ENCODE measurements at places on chromosomes 3 and 15.

DNA sequence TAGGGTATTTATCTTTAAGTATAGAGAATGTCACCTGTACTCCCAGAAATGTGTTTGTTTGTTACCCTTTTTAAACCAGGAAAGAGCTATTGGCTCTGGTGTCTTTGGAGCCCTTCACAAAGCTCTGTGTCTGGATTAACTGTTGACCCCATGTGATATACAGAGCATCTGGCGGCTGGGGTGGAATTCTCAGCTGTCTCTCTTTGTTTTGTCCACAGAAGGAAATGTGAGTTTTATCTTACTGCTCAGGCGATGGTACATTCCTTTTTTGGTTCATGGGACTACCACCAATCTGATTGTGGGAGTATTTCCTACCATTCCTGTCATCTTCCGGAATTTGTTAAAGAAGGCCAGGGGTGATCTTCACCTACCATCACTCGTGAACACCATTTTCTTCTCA lies 120.3 kb downstream of the AKAP13 start:
- DNase-seq: no peak

DNA sequence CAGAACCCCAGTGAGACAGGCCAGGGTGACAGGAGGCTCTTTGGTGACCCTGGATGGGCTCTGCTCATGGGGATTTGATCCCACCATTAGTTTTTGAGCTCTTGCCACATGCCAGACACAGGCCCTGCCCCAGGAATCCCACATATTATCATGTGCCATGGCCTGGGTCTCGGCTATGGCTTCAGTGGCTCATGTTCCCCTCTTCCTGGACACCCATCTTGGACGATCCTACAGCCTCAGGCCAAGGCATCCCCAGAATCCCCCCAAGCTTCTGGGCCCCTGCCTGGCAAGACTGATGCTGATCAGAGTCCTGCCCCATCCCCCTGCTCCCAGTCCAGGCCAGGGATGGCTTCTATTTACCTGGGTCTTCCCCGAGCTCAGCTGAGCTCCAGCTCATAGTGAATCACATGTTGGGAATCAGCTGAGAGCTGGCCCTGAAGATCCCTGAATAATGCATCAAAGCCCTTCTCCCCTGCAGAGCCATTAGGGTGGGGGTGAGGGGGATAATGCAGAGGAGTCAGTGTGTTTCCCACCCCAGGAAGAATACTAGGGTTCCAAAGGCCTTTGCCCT lies 50.9 kb upstream of the CHRNB4 start:
- no peak for DNase-seq

DNA sequence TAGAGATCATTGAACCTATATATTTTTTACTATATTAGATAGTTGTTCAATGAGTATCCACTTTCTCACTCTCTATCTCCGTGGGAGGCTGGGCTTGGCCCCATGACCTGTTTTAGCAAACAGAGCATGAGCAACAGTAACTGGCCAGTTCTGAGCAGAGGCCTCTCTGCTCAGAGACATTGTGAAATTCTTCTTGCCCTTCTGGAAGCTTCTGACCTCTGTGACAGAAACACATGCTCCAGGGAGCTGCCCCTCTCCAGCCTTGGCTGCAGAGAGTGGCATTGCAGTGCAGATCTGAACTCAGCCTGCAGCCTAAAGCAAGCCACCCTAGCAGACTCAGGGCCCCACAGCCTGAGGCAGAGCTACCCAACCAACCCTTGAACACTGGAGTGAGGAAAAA lies 20.5 kb downstream of the FAM240A start:
- DNase-seq: no peak

DNA sequence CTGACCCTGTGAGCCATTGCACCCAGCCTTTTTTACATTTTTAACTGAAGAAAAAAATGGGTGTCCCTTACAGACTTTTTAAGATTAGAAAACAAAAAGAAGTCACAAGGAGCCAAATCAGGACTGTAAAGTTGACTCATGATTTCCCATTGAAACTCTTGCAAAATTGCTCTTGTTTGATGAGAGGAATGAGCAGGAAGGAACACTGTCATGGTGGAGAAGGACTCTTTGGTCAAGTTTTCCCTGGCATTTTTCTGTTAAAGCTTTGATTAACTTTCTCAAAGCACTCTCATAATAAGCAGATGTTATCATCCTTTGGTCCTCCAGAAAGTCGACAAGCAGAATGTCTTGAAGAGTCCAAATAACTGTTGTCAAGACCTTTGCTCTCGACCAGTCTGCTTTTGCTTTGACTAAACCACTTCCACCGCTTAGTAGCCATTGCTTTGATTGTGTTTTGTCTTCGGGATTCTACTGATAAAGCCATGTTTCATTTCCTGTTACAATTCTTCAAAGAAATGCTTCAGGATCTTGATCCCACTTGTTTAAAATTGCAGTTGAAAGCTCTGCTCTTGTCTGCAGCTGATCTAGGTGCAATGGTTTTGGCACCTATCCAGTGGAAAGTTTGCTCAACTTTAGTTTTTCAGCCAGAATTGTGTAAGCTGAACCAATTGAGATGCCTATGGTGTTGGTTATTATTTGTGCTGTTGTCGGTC lies 369.4 kb downstream of the MAGI1 start:
- no peak for DNase-seq

DNA sequence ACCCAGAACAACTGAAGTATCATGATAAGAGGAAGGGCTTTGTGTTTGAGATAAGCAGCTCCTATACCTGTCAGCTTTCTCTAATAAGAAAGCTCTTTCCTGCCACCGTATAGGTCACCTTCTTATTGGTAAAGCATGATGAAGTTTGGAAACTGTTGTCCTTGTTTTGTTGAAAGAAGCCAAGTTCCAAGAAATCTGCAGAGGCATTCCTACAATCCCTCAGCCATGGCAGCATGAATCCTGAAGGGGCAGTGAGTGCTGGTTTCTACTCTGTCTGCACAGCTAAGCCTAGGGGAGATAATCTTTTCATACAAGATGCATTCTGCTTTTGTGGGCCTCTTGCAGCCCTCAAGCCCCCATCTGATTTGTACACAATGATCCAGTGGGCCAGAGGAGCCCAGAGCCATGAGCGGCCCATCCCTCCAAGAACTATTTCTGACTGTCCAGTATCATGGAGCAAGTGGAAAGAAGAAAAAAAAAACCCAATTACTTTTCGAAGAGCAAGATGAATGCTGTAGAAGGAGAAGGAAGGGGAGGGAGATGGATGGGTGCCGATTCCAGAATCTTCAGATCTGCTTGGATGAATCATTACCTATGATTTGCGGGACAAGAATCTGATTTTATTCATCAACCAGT lies 1.9 kb upstream of the THBS1 start:
- DNase-seq: no peak

- DNase-seq: peak; percentile 22
Measured at GRCh38 chr15:89199746-89200145, 21.6 kb downstream of the RLBP1 start.

DNA sequence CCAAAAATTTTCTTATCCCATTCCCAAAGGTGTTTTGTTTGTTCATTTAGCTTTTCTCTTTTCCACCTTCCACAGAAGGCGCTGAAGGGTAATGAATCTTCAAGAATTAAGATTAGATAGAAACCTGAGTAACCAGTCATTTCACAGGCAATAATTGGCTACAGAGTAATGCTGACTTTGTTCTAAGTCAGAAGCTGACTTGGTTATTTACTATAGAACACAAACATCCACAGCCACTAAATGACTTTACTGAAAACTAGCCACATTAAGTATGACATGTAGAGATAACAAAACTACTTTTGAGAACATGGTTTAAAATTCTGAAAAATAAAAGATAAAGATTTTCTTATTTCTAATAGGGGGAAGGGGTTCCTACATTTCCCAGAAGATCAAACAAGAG lies 7.8 kb downstream of the CLDND1 start:
- DNase-seq: no peak

All from iPS DF 6.9 (cell line).